Stimulated activated CD8-positive, alpha-beta memory T cell treated with anti-CD3 and anti-CD28 coated beads, Interleukin-4, amount 100 ng/mL, for 4 hours (primary cell): ENCODE measurements at places on chromosomes 12 and 14.
A peak's percentile ranks its signal among the peaks of the same experiment; 100 is the strongest.

GRCh38 chr14:88681755-88682494 lies 110.8 kb downstream of the EML5 start:
- DNase-seq: no peak

GRCh38 chr12:94397401-94397800 lies 62.3 kb downstream of the CEP83 start:
- no peak for DNase-seq

DNA sequence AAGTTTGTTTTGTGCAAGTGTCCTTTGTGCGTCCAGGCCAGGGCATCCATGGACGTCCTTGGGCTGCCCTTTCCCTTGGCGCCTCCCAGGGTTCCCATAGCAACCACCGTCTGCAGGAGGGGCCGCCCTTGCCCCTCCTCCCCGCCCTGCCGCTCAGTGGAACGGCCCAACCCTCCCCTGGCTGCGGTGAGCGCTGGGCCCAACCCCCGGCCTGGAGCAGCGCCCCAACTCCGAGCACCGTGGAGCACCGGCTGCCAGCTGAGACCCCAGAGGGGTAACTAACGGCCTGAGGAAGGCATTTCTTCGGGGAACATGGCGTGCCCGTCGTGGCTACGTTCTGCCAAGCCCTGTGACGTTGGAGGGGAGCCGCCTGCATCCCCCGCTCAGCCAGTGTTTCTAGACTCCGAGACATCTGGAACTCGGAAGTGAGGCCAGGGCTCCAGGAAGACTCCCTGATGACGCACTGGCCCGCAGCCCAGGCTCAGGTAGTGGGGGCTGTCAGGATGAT lies 5.3 kb upstream of the ACACB start:
- peak; percentile 21 for DNase-seq

DNA sequence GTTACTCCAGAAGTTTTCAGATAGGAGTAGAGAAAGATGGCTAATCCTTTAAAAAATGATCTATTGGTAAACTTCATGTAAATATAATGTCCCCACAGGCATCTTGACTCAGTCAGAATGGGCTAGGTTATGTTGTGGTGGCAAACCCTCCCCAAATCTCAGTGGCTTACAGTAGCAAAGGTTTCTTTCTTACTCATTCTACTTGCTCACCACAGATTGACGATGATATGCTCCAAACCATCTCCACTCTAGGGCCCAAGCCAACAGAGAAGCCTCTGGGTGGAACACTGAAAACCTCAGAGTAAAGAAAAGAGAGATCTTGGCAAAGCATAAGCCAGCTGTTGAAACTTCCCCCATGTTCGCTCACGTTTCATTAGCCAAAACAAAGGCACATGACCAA lies 146.4 kb downstream of the EMP1 start:
- DNase-seq: no peak

DNA sequence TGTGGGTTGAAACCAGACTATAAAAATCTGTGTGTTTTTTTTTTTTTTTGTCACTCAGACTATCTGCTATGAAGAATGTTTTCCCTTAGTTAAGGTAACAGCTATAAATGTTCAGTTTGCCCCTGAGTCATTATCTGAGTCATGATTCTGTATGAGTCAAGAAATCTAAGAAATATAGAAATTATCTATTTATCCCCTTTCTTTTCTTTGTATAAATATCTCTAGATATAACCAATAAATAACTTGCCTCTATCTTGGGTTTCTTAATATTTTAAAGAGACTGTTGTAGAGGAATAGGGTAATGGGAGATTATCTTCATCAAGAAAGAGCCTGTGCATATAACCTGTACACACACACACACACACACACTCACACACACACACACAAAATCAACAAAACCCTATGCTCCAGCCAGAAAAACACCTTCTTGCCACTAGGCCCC lies 161.7 kb upstream of the EEA1 start:
- DNase-seq: no peak

- no peak for DNase-seq
Observed at GRCh38 chr14:57889245-57889644, 23.4 kb upstream of the SLC35F4 start.
